ENCODE measurements at places on chromosomes 3 and 15. TPM values are rescaled to one million over a fixed set of nuclear protein-coding genes. Genes with fewer than 3 reads are reported as not detected.

- no peaks in the 10 kb centered on the region for H3K36me3 ChIP-seq
- H3K4me1 ChIP-seq: no peaks in the 10 kb centered on the region
- DNase-seq: no peak
- no peak overlapping the region for H3K4me3 ChIP-seq
- H3K27ac ChIP-seq: no peak overlapping the region
Observed at GRCh38 chr3:182303169-182303568, 490.1 kb upstream of the ATP11B start.

GRCh38 chr3:54847361-54847760, 80.5 kb downstream of the LRTM1 start:
- DNase-seq: no peak
- no peak overlapping the region for H3K27ac ChIP-seq
- H3K4me3 ChIP-seq: no peak overlapping the region

Gene CORO2B
- total RNA-seq: 11.3 TPM

Gene GRM2
- 0.86 TPM for total RNA-seq
